Muscle of arm (tissue), 14 donors: ENCODE measurements at places on chromosomes 16 and 17.

GRCh38 chr17:47855737-47856136 is 4.8 kb upstream of the SP6 start:
- no peak for DNase-seq

GRCh38 chr16:84677849-84678248 is 22.0 kb upstream of the USP10 start:
- DNase-seq, result no peak

- no peak for DNase-seq
Measured at GRCh38 chr17:2180768-2181167, 122.8 kb downstream of the SMG6 start.

GRCh38 chr16:48904333-48904732 is 294.4 kb upstream of the N4BP1 start:
- no peak for DNase-seq

DNA sequence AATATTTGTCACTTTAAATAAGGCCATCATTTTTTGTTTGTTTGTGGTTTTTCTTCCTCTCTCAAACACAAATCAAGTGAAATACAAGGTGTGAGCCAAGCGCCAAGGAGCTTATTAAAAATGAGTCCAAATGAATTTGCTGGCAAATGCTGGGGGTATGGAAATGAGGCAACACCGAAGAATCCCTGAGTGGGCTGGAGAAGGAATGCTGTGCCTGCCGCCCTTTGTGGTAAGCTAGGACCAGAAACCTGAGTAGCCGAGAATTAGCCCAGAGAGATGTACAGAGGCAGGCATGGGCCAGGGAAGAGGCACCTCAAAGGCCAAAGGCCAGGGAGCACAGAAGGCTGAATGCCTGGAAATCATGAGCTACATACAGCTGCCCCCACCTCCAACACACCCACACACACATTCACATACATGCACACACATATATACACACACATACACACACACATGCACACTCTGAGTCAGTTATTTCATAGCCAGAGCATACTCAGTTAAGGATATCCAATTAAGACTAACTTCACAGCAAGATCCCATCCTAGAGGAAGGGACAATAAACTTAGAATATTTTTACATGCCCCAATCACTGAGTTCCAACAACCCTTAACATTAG is 266.1 kb upstream of the DYNLRB2 start:
- no peak for DNase-seq

- DNase-seq, result no peak
Measured at GRCh38 chr17:73998653-73999645, 204.5 kb upstream of the RPL38 start.

DNA sequence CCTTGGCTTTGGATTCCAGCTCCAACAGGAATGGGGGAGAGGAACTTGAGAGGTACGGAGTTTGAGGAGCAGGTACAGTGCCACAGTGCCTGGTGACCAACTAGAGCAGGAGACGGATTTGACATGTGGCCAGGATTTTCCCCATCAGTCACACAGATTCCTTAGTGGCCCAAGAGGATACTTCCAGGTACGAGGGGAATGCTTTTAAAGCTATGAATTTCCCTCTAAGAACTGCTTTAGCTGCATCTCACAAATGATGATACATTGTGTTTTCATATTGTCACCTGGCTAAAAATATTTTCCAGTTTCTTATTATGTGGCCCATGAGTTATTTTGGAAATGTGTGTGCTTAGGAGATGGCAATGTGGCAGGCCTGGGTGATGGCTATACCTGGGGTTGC is 98.3 kb downstream of the ABCC6 start:
- DNase-seq, result no peak

- no peak for DNase-seq
Measured at GRCh38 chr16:84665843-84666242, 17.5 kb downstream of the KLHL36 start.

DNA sequence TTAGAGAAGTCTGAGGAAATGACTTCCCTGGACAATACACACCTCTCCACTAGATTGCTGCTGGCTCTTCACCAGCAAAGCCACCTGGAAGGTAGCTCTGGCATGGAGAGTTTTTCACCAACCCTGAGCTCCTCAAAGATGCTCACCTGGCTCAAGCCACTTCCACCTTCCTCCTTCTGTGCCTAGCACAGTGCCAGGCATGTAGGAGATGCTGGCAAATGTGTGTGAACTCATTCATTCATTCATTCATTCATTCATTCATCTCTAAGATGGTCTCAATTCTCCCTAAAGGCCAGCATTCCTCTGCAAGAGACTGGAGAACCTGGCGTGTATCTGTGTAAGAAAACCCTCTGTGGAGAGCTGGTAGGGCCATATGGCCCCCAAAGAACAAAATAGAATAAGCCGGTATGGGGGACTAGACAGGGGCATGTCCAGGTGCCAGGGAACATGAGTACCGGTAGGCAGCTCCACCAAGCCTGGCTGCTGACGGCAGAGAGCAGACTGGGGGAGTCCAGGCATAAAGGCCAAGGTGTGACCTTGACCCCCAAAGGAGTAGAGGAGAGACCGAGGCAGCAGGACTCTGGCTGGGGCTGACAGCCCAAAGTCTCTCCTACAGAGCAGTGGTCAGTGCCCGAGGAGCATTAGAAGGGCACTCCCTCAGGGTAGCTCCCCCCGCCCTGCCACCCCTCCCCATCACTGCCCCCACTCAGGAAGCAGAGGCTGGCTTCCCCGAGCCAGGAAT is 132.2 kb upstream of the TNRC6C start:
- DNase-seq, result no peak

- DNase-seq, result no peak
Measured at GRCh38 chr17:40686192-40686591, 17.4 kb downstream of the KRT24 start.

DNA sequence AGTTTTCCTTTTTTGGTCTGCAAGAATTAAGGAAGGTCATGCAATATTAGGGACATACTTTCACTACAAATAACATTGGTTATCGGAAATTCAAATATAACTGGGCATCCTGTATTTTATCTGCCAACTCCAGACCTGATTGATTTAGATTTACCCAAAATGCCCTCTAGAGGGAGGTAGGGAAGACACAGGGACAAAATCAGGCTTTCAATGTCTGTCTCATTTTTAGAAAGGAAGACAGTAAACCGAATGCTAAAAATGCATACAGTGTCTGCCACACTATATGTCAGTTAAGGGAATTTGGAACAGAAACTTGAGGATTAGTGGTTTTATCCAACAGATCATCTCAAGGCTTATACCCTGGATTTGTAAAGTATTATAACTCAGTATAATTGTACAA is 161.7 kb upstream of the SOX9 start:
- DNase-seq, result no peak

DNA sequence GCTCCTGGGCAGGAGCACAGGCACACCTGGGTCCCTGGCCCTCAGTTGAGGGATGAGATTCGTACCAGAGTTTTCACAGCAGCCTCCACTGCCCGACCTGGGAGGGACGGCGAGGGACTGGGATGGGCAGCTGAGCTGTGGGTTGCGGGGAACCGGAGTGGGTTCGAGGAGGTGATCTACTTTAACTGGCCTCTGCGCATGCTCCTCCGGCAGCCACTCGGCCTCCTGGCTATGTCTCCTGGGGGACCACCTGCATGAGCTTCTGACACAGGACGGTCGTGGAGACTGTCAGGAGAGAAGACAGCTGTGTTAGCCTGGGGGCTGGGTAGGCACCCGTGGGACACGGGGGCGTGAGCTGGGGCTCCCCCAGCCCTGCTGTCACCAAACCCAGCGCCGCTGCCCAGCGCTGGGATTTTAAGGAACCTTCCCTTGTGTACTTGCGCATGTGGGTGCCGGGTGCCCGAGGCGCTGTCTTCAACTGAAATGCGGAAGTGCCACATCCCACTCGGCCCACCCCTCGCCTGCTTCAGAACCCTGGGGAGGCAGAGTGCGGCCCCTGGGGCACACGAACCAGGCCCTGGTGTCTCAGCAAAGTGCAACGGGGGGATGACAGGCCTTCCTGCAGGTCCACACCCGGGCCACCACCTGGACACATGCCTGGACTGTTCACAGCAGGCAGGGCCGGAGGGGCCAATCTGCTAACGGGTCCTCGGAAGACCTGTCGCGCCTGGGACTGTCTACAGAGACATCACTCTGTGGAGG is 36.4 kb downstream of the SLC7A5 start:
- no peak for DNase-seq

DNA sequence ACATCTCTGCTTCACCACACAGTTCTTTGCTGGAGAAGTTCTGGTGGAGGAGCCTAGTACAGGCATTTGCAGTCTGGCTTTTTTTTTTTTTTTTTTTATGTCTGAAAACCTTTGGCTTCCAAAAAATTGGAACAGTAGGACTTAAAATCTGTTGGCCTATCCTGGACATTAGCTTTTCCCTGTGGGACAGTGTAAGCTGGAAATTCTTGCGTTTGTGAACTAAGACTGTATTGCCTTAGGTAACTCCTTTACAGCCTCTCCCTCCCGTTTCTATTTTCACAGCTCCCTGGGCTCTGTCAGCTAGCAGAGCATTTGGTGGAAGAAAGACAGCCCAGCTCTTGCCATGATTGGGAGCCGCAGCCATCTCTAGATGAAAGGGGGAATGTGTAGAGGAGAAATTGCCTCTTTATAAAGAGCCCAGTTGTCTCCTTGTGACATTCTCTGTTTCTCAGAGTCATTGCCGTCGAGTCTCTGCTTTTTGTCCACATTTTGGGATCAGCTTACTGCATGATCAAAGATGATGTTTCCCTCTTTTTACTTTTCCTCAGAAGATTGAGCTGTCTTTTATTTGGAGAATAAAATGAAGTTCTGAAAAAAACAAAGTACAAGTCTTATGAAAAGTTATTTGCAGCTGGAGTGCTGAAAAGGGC is 227.5 kb downstream of the SPECC1 start:
- no peak for DNase-seq

GRCh38 chr16:67976205-67976604 is 4.1 kb downstream of the DPEP3 start:
- DNase-seq, result no peak

DNA sequence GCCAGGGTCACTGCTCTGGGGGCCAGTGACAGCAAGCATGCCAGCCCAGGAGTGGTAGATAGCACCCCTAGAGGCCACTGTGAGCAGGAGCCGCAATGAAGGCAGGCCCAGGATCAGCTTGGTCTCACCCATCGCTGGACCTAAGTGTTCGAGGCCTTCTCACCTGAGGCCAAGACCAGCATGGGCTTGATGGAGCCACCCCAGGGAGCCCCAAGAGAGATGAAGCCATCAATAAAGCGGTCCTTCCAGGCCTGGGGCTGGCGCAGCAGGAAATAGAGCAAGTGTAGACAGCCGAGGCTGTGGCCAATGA is 1.8 kb downstream of the LCAT start:
- no peak for DNase-seq

DNA sequence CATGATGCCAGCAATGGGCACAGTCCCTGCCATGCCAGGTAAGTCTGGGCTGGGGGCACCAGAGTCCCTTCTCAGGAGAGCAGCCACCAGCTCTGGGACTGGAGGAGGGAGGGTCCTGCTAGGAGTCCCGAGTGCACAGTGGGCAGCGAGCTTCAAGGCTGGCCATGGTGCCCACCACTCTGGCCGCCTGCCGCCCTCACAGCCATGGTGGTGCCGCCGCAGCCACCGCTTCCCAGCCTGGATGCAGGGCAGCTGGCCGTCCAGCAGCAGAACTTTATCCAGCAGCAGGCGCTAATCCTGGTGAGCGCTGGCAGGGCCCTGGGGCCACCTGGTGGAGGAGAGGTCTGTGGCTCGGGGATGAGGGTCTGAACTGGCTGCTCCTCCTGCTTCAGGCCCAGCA is 17.9 kb upstream of the SMIM5 start:
- no peak for DNase-seq

DNA sequence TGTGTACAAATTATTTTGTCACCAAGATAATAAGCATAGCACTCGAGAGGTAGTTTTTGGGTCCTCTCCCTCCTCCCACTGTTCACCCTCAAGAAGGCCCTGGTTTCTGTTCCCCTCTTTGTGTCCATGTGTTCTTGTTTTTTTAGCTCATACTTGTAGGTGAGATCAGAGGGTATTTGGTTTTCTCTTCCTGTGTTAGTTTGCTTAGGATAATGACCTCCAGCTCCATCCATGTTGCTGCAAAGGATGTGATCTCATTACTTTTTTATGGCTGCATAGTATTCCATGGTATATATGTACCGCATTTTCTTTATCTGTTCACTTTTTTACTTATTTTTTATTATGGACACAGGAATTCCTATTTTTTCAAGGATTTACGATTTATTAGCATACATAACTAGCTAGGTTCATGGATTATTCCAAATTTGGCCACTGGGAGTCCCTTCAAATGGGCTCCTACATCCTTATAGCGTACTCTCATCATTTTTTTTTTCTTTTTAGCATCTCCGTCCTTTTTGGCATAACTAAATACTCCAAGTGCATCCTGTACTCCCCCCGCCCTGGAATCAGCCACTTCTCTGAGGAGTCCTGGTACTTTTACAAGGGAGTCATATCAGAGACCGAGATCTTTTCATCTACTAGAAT is 7.3 kb downstream of the TADA2A start:
- DNase-seq, result no peak

GRCh38 chr17:47277921-47278320 is 24.3 kb downstream of the ITGB3 start:
- no peak for DNase-seq

- no peak for DNase-seq
Measured at GRCh38 chr17:28160610-28161009, 118.1 kb downstream of the NLK start.

DNA sequence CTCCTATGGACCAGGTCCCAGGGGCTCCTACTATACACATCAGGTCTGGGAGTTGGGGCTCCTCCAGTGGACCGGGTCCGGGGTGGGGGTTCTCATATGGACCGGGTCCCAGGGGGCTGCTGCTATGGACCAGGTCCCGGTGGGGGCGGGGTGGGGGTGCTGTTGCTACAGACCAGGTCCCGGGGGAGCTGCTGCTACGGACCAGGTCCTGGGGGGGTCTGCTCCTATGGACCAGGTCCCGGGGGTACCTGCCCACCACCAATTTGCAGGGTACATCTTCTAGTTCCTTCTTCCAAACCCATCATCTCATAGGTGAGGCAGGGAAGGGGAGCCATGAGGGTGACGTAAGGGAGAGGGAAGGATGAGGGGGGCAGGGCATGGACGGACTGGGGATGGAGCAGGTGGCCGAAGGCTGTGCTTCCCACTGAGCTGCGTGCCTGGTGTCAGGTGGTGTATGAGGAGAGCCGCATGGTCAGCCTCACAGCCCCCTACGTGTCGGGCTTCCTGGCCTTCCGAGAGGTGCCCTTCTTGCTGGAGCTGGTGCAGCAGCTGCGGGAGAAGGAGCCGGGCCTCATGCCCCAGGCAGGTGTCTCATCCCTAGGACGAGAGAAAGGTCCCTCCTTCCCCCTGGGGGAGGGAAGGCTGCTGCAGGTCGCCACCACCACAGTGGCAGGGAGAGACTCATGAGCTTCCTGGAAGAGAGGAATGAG is 6.6 kb downstream of the ENDOV start:
- DNase-seq, result no peak

GRCh38 chr16:29995911-29996765 is at the start of gene INO80E:
Gene INO80E, plus strand, starts transcription at chr16:29996241. Its CDS starts 70 bp downstream, at chr16:29996311.
- DNase-seq, result peak; percentile 97
